ENCODE measurements at places on chromosomes 3 and 15. TPM values are rescaled to one million over a fixed set of nuclear protein-coding genes. Genes with fewer than 3 reads are reported as not detected.

The PRTG gene
- 8.6 TPM for total RNA-seq

The COPS2 gene
- total RNA-seq, result 45.6 TPM

The MAN2C1 gene
- 148 TPM for total RNA-seq

The GUCA1C gene
- total RNA-seq, result not detected

The A4GNT gene
- total RNA-seq, result not detected

The TMEM41A gene
- total RNA-seq, result 15.5 TPM

The HAPLN3 gene
- 22.4 TPM for total RNA-seq

The ZNF660 gene
- 0.88 TPM for total RNA-seq

The PAQR9 gene
- total RNA-seq, result not detected

The DNAJC13 gene
- 49.9 TPM for total RNA-seq

The SMCO1 gene
- total RNA-seq, result not detected

The GREM1 gene
- total RNA-seq, result 58.2 TPM

The FBXL2 gene
- total RNA-seq, result 31.0 TPM

The TFRC gene
- 66.3 TPM for total RNA-seq

The BUB1B gene
- 15.2 TPM for total RNA-seq

The SPG11 gene
- 43.3 TPM for total RNA-seq

The TAGLN3 gene
- total RNA-seq, result 0.76 TPM

The PIK3CB gene
- total RNA-seq, result 11.9 TPM

The ANKUB1 gene
- not detected for total RNA-seq

The CHL1 gene
- not detected for total RNA-seq

The ITGA11 gene
- total RNA-seq, result 54.2 TPM

The CRYGS gene
- total RNA-seq, result 4.5 TPM

The CHMP2B gene
- total RNA-seq, result 28.5 TPM

The HRG gene
- not detected for total RNA-seq

The AQP9 gene
- total RNA-seq, result not detected

The AGBL1 gene
- not detected for total RNA-seq

The COL6A5 gene
- 0.05 TPM for total RNA-seq

The KCNMB2 gene
- 0.39 TPM for total RNA-seq

The LPCAT4 gene
- total RNA-seq, result 19.6 TPM

The SENP7 gene
- total RNA-seq, result 8.3 TPM

The GOLGA8R gene
- total RNA-seq, result 1.5 TPM

The ARHGAP31 gene
- 53.9 TPM for total RNA-seq

The UBE3A gene
- total RNA-seq, result 42.6 TPM

The TRH gene
- not detected for total RNA-seq

The MELTF gene
- total RNA-seq, result 5.7 TPM

The FOXL2 gene
- 0.06 TPM for total RNA-seq

The EAF2 gene
- total RNA-seq, result 1.4 TPM

The SPINT1 gene
- total RNA-seq, result 8.0 TPM

The LTK gene
- total RNA-seq, result 0.24 TPM
